ENCODE measurements at places on chromosomes 6 and 20.
A peak's percentile ranks its signal among the peaks of the same experiment; 100 is the strongest.

GRCh38 chr20:967796-968742 lies 34.0 kb downstream of the RSPO4 start:
- no peak for DNase-seq

GRCh38 chr6:71419217-71420094 lies 130.8 kb downstream of the OGFRL1 start:
- DNase-seq, result no peak

GRCh38 chr20:57094991-57095390 lies 171.4 kb downstream of the BMP7 start:
- DNase-seq, result no peak

- DNase-seq, result no peak
These were observed 126.8 kb downstream of the GRM4 start for GRCh38 chr6:34018961-34019606.

DNA sequence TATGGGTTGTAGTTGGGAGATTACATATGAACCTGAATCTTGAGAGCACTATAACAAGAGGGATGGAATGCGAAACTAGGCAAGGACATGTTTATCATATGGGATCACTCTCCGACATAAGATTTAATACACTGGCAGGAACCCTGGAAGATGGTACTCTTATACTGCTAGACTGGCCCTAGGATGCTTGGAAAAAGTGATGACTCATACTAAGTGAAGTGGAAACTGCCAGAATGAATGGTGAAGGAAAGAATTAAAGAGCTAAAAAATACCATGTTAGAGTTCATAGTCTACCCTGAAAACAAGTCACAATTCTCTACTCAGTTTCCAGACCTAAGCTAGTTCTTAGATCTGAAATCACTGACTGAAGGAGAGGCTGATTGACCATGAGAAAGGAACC lies 45.5 kb upstream of the THEMIS start:
- no peak for DNase-seq

- DNase-seq, result peak; percentile 42
These were observed 818 bp upstream of the MDGA1 start for GRCh38 chr6:37698264-37699137.

DNA sequence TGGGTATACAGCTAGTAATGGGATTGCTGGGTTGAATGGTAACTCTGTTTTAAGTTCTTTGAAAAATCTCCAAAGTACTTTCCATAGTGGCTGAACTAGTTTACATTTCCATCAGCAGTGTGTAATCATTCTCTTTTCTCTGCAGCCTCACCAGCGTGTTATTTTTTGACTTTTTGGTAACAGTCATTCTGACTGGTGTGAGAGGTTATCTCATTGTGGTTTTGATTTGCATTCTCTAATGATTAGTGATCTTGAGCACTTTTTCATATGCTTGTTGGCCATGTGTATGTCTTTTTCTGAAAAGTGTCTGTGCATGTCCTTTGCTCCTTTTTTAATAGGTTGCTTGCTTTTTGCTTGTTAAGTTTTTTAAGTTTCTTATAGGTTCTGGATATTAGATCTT lies 194.2 kb upstream of the PHACTR1 start:
- DNase-seq, result no peak

DNA sequence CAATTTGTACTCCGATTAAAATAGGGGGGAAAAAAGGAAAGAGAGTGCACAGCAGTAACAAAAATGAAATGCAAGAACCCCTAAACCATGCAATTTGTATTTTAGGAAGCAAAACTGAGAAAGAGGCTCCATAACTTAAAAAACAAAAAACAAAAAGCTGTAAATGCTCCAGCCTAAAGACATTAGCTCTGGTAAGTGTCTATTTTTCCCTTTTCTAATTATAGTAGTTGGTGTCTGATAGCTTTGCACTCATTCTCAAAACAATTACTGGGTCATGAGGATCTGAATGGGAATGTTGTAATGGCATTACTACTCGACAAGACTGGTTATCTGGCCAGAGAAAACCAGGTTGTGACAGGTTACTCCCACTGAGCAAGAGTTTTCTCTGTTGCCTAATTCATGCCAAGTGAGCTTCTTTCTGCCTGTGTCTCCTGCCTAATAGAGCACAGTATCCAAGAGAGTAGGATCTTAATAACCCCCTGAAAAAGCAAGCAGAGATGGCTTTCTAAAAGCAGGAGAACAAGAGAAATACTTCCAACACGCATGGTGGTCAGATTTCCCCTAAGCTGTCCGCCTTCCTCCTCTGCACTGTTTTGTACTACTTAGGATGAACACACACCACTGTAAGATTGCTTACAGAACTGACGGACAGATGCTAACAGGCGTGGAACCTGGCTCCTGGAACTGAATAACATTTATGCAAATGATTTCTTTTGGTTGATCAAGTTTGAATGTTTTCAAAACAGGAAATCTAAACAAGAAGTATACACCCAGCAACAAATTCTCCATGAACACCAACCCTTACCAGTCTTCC lies 86.4 kb downstream of the FKBP5 start:
- DNase-seq, result no peak

DNA sequence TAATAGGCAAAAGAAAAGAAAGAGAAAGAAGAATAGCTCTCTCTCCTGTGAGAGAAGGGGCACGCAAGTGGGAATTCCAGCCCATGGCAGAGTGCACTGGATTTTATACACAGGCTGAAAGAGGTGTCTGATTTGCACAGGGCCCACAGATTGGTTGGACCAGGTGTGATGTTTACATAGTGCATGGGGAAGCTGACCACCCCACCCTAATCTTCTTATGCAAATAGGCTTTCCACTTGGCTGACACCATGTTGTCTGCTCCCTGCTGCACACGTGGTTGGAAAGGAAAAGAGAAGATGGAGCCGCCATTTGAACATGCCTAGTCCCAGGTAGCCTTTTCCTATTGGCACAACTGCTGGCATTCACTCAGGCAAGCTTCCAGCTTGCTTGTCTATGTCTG lies 20.2 kb downstream of the MICA start:
- no peak for DNase-seq

DNA sequence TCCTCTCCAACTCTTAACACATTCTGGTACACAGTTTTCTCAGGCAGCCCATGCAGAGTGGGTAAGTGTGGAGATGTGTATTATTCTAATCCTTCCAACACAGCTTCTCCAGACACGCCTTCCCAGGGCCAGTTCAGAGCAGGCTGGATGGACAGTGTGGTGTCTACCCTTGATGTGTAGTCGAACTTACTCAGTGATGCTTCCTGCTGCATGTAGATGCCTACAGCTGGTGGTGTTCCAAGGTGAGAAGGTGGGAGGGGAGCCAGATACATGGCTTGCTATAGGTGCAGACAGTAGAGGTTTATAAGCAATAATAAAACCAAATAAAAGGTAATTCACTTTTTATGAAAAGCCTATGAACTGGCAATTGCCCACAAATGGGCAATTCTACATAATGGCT lies 104.0 kb downstream of the QRSL1 start:
- DNase-seq, result no peak

DNA sequence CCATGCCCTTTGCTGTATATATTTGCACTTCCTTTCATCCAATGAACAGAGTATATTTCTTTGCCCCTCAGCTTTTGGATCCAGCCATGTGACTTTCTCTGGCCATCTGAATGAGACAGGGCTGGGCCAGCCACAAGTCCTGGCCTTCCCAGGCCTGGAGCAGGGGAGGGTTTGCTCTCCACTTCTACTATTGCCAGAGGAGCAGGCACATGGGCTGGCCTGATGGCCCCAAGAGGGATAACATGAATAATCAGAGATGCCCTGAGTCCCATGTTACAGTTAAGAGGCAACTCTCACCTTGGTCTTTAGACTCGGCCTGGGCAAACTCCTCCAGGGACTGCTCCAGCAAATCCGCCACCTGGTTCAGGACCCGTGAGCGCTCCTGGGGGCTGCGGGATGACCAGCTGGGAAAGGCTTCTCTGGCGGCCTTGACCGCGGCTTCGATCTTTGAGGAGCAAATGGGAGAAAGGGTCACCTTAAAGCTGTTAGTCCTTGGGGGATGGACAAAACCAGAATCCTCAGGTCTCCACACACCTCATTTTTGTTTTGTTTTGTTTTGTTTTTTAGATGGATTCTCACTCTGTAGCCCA lies 6.3 kb downstream of the ALDH8A1 start:
- no peak for DNase-seq

- no peak for DNase-seq
These were observed 107.4 kb downstream of the SCML4 start for GRCh38 chr6:107716688-107717089.

GRCh38 chr6:158373214-158373613 lies 60.9 kb downstream of the TULP4 start:
- no peak for DNase-seq

GRCh38 chr20:45459606-45460005 lies 9.9 kb upstream of the WFDC2 start:
- DNase-seq, result no peak

GRCh38 chr6:137845460-137845859 lies 21.6 kb upstream of the TNFAIP3 start:
- DNase-seq, result no peak

DNA sequence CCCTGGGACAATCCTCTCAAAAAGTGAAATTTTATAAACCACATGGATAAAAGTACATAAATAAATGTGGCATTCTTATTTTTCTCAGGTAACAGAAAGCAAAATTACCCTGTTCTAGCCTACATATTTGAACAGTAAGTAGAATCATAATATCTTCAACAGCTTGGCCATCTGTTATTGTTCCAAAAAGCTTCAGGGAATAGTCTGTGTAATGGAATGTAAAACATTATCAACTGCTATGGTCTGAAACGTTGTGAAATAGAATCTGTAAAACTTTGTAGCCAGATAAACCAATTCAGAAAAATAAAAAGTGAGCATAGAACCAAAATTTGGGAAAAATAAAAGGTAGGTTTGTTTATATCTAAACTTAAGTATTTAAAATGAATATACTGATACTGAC lies 114.7 kb downstream of the THEMIS start:
- DNase-seq, result no peak

DNA sequence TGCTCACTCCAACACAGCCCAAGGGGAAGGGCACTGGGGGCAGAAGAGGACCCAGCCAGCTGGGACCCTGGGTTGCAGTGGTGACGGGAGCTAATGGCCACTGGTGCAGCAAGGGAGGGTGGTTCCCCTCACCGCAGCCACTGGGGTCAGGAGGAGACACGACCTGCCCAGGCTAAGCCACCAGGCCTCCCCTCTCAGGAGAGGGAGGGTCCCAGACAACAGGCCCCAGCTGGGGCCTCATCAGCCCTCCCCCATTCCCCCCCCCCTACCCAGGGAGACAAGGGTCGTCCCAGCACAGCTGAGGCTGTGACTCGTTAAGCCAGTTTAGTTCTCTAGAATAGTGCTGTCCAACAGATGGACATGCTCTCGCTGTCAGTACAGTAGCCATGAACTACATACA lies 17.3 kb upstream of the MATN4 start:
- DNase-seq, result no peak

DNA sequence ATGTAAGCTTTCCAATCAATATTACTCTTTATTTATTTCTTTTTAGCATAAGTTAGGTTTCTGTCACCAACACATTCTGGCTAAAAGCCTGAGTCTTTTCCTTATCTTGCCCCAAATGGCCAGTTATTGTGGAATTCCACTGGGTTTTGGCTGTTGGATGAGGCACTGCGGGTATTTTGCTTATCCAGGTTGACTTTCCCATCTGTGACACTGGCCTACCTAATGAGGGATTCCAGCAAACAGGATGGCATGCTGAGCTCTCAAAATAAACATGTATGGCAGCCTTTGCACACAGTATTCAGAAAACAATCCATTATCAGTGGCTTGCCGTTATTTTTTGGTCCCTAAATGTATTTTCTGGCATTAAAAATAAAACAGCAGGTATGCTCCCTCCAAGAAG lies 6.5 kb upstream of the RALGAPB start:
- DNase-seq, result no peak

GRCh38 chr20:1618954-1619540 lies 762 bp downstream of the SIRPB1 start:
- DNase-seq, result no peak

- no peak for DNase-seq
These were observed 695.2 kb downstream of the QKI start for GRCh38 chr6:164109770-164110140.

DNA sequence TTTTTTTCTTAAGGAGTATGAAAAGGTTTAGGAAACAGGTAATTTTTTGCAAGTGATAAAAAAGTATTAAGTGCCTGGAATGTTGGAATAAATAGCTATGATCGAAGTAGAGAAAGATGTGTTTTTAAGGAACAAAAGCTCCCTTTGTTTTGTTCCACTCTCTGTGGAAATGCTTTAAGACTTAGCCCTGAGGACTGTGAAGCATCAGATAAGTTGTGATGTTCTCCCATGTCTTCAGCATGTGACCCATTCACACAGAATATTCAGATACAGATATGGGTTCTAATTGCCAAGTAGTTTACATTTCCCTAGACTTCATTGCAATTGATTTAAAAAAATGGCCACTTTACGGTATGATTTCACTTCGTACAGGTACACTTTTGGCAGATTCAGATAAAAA lies 80.6 kb downstream of the KCNQ5 start:
- DNase-seq, result no peak

GRCh38 chr6:11425431-11425871 lies 112.1 kb upstream of the TMEM170B start:
- no peak for DNase-seq

- DNase-seq, result no peak
These were observed 19.6 kb upstream of the TRAM2 start for GRCh38 chr6:52596371-52597028.

DNA sequence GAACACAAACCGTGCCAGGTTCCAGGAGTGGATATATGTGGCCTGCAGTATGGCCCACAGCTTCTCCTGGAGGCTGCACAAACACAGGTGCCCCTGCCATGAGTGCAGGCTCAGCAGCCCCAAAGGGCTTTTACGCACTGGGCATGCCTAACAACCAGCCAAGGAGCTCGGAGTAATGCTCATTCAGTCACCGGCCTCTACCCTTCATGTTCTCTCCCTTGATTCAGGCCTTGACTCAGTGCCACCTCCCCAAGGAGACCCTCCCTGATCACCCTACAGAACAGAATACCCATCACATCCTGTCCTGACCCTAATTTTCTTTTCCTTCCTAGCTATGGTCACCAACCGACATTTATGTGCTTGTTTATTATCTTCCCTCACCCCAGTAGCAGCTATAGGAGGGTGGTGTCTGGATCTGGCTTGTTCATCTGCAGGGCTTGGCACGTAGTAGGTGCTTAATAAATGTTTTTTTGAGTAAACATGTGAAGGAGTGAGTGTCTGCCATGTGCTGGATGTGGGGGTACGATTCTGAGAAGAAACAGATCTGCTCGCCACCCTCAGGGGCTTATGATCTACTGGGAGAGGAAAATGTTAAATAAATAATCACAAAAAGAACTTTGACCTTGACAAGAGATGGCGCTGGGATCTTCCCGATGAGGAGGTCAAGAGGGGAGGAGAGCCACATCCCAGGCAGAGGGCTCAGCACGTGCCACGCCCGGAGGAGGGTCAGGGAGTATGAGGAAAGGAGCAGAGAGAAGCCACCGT lies 9.2 kb downstream of the PXMP4 start:
- no peak for DNase-seq

All from progenitor cell of endocrine pancreas (in vitro differentiated cells).